ENCODE measurements at places on chromosomes 2 and 18.

DNA sequence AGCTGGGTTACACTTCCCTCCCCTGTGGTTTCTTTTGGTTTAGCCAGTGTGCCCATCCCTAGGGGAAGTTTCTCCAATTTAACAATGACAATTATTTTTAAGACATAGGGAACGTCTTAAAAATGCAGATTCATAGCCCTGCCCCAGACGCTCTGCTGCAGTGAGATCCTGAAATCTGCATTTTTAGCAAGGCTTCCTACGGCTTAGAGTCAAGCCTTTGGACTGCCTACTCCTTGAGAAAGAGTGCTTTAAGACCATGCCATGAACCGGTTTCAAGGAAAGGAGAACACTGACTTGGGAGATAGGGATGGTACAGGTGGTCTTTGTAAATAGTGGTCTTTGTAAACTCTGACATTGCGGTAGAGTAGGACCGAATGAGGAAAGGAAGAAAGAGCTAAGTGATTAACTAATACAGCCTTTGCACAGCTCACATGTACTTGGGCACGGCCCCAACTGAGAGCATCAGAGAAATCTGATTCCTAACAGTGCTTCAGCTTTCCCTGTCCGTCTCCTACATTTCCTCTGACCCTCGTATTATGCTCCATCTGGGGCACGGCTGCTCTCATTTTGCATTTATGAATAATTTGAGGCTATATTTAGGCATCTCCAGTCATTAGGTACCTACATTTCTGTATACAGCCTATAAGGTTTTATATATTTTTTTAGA, 217.6 kb upstream of the TANK start:
- no peak for DNase-seq

GRCh38 chr2:190965580-190966222, 48.3 kb downstream of the STAT1 start:
- DNase-seq, result no peak

- no peak for DNase-seq
These were observed 113.7 kb downstream of the EPB41L3 start for GRCh38 chr18:5430131-5430530.

GRCh38 chr2:194867328-194867727, 789.7 kb upstream of the SLC39A10 start:
- DNase-seq, result peak; percentile 12

GRCh38 chr2:3670376-3670775, 12.4 kb downstream of the ALLC start:
- DNase-seq, result no peak

DNA sequence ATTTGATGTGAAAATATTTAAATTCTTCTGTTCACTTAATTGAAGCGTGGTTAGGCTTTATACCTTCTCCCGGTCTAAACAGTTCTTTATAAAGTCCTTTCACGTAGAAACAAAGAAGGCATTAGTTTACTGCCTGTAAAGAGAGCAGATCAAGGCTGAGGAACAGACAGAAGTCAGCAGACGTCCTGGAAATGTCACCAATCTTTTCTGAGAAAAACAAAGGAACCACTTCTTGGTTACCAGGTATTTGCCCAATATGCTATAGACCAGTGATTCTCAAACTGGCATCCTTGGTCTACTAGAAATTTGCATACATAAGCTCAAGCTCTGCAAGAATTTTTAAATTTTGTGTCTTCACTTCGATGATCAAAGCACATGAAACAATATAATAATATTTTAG, 89.2 kb upstream of the STK17B start:
- no peak for DNase-seq

Measured in fibroblast of skin of right biceps (primary cell).